ENCODE measurements at places on chromosomes 1 and 21.

GRCh38 chr1:160580221-160580812, 1.0 kb upstream of the CD84 start:
- no peak for DNase-seq

DNA sequence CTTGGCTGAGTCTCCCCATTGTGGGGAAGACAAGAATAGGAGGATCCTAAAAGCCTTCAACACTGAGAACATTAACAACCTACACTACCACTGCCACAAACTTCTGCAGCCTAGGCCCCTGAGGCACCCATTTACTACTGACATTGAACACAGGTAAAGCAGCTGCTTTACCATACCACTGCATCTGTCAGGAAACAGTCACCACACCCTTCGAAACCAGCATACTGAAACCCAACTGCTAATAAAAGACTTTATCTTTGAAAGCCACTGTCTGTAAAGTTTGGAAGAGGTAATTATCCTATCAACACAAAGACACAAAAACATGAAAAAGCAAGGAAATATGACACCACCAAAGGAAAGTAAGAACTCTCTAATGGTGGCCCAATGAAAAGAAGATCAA, 7.4 kb downstream of the IFNAR1 start:
- no peak for DNase-seq

- no peak for DNase-seq
These were observed 113.8 kb downstream of the RHOU start for GRCh38 chr1:228849011-228849541.

DNA sequence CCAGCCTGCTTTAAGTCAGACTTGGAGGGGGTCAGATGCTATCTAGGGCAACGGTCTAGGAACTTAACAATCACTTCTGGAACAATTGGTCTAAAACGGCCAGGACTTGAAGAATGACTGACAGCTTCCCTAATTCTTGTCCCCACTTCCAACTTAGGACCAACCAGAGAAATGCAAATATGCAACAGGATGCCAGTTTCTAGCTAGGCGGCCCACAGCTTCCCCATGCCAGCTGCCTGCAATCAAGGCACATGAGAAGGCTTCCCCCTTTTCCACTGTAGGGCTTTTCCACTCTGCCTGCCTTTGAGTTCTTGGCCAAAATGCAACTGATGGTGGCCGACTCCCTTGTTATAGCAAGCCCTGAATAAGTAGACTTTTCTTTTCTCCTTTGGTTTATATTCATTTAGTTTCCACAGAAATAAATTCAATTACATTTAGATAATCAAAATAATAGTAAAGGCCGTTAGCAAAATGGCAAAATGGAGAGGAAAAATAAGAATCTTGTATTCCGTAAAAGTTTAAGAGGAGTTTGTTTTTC, 80.9 kb downstream of the BACH1 start:
- no peak for DNase-seq

DNA sequence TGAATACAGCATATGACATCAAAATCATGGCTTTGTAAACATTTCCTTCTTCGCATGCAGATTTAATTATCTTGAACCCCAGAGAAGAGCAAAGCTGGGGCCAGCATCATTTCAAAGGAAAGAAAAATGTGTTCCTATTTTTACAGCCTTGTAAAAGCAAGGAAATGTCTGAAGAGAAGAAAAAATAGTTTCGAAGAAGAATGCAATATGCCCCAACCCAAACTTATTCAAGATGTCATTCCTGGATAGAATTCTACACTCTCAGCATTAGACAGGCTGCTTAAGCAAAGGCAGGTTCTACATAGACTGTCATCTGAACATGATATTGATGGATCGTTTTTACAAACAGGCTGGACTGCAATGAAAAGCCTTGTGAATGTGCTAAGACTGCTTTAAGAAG, 900.8 kb downstream of the TTLL7 start:
- no peak for DNase-seq

GRCh38 chr1:28246427-28246832, 10.5 kb downstream of the ATP5IF1 start:
- DNase-seq = peak; percentile 27

DNA sequence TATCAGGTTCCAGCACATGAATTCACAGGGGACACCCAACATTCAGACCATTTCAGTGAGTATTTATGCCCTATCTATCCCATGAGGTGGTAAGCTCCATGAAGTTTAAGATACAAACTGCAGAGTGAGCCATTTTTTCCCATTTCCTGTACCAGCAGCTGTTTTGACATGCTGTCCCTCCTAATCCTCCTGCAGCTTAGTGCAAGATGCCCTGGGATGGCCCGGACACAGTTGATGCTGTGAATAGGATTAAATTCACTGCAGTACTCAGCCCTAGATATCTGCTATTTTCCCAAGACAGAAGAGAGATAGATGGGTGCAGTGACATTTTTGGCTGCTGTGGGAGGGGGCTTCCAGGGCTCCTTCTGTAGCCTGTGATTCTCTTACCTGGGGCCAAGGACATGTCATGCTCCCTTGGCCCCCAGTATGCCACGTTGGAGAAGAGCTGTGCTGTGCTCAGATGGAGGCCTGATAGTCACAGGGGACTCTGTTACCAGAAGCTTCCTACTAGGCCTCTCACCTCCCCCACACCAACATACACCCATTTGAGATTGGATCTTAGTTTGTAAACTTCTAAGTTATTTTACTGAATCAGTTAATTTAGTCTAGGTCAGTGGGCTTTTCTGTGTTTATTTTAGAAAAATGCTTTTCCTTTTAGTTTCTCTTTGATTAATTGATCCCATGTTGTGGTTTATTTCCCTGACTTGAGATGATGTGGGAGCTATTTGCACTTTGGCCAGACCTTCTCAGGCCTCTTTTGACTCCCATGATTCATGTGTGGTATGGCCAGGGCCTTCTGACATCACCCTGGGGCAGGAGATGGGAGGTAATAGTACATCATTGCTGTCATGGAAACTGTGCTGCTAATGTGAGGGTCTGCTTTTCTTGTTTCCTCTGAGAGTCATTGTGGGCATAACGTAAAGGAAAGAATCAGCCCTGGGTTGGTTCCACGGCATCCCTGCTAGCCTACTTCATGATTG, 92.6 kb downstream of the ST3GAL3 start:
- DNase-seq = no peak

DNA sequence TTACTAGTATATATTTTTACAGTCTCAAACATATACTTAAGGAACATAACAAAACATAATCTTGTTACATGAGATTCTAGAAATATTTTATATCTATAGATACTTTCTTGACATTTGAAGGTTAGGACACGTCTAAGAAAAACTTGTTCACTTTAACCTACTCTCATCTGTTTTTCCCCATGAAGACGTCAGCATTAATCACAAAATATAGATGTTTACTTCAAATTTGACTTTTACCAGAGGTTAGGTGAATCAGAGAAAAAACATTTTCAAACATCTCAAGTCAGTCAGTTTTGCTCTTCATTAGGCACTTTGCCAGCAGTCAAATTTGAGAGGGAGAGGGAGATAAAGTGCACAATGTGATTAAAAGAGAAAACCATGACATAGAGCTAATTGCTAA, 47.7 kb downstream of the BRINP3 start:
- no peak for DNase-seq

DNA sequence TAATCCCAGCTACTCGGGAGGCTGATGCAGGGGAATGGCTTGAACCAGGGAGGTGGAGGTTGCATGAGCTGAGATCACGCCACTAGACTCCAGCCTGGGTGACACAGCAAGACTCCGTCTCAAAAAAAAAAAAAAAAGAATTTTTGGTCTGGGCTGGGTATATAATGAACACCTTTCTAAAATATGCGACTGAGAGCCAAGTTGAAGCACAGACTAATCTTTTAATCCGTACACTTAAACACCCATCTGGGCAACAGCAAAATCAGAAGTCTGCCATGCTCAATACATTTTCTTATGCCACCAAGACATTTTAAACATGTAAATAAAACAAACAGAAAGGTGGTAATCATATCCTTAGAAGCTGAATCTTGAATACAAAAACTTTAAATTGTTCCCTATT, 31.6 kb upstream of the ABCB10 start:
- DNase-seq = no peak

- no peak for DNase-seq
These were observed 36.7 kb downstream of the KCNQ4 start for GRCh38 chr1:40820251-40820797.

DNA sequence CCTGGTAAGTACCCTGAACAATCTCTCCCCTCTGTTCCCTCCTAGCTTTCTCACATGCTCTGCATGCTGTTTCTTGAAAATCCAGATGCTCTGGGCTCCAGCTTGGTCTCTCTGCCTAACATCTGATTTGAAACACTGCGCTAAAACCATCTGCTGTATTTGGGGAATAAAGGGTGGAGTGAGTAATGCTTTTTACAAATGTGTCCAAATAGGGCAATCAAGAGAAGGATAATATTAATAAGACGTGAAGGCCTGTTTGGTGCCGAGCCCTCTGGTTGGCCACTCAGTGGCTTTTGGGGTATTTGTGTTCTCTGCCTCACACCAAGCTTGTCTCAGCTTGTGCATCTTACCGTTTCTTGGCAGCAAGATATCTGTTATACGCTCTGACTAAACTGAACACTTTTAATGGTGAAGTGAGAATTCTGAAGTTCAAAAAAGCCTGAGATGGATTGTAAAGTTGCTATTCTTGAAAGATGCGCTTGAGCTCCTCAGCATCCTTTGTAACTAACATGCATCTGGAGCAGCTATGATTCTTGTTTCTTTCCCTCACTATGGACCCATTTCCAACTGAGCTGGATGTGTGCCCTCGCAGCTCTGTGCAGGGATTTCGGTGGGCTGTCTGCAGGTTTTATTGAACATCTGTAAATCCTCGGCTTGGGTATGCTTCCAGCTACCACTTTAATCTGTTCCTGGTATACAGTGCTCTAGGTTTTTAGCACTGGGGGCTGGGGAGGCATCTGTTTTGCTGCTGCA, 269.4 kb downstream of the RWDD3 start:
- DNase-seq = no peak

Data from activated CD4-positive, alpha-beta T cell treated with anti-CD3 and anti-CD28 coated beads, Interleukin-2, amount 50 U/mL, for 1 hour (primary cell).